Non-pigmented ciliary epithelial cell (primary cell): ENCODE measurements at places on chromosomes 1 and 21.

DNA sequence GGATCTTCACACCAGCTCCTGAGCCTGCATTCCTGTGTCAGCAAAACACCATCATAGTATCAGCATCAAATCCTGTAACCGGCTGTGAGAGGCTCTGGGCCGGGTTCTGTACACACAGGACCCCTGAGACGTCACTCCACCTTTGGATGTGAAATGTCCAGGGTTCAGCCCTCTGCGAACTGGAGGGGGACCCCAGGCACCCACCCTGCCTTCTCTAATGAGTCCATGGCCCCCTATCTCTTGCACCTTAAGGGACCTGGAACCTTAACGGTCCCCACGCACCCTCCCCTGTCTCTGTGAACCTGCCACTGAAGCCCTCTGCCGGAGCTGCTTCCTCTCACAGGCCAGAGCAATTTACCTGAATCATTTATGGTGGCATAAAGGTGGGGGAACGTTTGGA lies 257.8 kb downstream of the NPHP4 start:
- DNase-seq: no peak

- DNase-seq: no peak
These were observed 54.5 kb downstream of the TBCE start for GRCh38 chr1:235421751-235422150.

DNA sequence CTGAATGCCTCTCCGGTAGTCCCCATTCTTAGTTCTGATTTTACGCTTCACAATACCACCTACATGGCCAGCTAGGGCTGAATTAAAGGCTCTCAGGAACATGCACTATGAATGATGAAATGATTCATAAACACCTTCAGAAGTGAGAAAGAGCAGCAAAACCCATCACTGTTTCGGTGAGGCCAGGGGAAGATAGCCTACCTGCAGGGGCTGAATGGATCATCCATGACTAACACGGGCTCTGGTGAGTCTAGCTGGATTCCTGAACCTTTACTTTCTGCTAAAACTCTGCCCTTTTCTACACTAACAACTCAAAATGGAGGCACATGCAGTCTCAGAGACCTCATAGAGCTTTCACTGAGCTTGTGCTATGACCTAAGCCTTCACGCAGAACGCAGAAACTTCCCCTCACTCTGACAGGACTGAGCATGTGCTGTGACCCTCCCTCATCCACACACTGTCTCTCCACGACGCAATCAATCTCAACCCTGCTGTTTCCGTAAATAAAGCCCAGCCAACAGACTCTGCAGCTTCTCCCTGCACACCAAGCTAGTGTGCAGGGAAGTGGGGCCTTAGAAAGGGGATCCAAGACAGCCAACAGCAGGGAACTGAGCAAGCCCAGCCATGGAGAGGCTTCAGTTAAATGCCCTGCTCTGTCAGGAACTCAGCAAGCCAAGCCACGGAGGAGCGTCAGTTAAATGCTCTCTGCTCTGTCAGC lies 207.8 kb downstream of the SLC45A1 start:
- peak; percentile 82 for DNase-seq

DNA sequence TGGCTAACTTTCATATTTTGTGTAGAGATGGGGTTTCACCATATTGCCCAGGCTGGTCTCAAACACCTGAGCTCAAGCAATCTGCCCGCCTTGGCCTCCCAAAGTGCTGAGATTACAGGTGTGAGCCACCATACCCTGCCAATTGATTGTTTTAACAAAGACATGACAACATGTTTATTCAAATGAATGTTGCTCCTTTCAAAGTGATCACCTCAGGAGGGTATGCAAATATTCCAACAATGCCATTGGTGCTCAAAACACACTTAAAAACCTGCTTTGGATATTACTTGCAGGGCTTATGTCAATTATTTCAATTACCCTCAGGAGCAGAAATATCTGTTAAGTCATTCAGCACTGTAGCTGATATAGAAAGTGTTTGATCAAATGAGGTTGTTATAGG lies 7.9 kb downstream of the LAX1 start:
- no peak for DNase-seq

DNA sequence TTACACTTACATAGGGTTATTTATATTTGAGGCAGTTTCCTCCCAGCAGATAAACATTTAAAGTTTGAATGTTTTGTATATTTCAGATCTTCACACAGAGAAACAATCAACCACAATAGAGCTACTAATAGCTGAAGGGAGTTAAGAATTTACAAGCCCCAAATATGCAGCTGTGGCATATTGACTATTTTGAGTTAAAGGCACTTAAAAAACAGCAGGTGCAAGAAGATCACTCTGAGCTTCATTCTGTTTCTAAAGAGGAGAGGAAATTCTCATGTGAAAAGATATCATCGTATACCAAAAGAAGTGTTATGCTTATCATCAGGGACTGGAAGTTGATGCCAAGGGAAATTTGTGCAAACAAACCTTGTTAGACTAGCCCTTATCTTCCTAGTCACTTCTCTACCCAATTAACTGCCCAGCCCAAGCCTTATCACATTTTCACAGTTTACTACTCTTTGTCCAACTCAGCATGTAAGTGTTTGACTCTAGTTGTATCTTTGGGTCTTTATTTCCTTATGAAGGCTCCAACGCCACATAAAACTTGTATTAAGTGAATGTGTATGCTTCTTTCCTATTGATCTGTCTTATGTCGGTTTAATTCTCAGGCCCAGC lies 66.3 kb upstream of the COG2 start:
- no peak for DNase-seq

DNA sequence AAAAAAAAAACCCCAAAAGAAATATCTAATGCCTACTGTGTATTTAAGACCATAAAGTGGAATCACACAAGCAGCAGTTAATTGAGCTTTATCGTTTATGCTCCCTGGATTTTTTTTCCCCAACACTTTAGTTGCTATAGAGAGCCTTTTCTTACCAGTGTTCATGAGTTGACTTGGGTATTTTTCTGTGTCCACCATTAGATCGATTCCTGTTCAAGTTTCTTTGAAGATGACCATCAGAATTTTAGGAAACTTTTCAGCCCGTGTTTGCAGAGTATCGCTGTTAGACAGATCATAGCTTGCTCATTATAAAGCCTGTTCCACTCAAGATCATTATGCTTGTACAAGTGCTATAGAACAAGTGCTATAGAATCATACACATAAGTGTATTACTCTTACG lies 1.5 kb downstream of the RALGPS2 start:
- DNase-seq: no peak

GRCh38 chr1:244056577-244056976 lies 5.5 kb downstream of the ZBTB18 start:
- no peak for DNase-seq

- DNase-seq: no peak
These were observed 5.4 kb downstream of the GBP7 start for GRCh38 chr1:89170170-89171066.

DNA sequence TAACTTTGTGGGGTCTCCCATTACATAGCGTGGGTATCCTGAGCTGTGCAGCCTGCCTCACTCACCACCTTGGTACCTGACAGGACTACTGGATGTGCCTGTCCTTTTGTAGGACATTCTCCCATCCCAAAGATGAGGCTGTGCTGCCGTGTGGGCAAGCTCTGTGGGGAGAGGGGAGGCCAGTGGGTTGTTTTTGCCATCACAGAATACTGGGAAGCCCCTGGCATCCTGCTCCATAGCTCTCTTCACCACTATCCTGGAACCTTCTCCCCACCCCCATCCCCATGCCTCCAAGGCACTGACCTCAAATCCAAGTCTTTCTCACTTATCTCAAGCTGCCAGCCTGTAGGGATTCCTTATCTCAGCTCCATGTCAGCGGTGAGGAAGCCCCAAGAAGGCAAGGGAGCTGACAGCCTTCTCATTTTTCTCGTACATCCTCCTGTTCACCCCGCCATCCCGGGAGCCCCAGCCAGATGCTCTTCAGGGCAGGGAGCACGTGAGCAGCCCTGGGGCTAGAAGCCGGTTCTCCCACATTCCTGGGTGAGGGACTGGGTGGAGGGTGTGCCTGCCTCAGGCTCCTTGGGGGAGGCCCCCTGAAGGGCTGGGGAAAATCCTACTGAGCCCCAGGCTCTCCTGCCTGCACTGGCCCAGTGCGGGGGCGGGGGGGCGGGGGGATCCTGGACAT lies 2.4 kb upstream of the ELF3 start:
- DNase-seq: no peak

GRCh38 chr1:171366085-171366484 lies 52.1 kb downstream of the FMO4 start:
- no peak for DNase-seq

DNA sequence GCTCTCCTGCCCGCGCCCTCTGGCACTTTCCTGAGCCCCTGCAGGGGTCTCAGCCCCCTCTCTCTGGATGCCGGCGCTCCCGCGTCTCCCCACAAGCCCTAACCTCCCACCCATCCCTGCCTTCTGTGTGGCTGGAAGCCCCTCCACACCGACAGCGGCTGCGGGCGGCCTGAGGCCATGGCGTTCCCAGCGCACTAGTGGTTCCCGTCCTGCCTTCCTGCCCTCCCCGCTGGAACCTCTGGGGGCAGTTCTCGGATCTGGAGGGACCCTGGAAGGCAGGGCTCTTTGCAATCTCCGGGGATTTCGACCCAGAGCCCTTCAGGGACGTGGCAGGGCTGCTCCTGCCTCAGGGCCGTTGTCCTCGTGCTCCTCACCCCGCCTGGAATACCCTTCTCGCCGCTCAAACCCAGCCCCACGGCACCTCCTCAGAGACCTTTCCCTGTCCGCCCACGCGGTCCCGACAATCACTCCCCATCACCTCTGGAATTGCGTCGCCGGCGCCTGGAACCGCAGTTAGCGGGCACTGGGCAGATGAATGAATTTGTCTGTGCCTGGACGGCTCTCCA lies 493 bp upstream of the ESPN start:
- no peak for DNase-seq

DNA sequence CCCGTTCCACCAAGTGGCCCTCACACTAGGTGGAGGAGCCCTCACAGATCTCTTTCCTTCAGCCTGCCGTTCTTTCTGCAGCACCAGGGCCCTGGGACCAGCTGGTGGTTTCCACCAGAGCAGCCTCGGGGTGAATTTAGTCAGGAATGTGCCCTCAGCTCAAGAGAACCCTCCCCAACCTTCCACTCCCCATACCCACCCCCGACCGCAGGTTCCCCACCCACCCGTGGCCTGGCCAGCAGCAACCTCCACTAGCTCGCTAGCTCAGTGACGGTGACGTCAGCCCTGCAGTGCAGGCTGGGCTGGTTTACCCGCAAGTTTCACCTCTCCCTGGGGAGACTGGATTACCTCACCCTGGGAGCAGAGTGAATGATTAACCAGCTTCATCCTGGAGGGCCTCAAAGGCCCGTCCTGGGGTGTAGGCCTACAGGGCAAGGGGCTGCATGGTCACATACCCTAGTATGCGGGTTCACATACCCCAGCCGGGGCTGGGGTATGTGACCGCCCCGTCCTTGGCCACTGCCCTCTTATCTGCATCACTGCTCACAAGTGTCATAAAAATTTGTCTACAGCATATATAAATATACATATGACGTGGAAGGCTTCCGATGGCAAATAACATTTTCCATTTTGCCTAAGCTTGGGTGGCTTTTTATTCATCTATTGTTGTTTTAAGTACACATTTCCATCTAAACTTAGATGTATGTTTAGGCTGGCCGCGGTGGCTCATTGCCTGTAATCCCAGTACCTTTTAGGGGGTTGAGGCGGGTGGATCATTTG lies 24.5 kb downstream of the ELF3 start:
- DNase-seq: peak; percentile 93

DNA sequence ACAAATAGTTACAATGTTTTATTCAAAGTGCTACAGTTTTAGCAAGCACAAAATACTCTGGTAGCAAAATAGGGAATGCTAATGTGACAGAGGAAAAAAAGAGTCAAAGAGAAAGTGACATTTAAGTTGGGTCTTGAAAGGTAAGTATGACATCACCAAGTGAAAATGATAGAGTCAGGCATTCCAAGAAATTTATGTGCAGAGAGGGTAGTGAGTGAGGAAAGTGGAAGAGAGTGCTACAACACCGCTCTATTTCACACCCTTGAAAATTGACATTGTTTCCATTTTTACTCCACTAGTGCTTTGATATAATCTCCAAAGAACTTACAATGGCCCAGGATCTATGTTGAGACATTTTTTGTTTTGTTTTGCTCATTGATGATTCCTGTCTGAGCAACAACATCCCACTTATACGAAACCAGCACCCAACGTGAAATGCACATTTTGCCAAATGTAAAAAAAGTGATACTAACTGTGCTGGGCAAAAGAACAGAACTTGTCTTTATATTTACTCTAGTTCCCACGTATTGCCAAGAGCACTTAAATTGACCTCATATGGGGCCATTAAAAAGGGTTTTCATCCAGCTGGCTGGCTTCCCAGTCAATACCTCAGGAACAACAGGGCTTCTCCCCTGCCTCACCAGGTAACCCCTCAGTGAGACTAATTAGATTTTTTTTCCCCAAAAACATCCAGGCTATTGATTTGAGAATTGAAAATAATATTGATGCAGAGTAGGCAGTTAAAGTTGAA lies 206.3 kb upstream of the NR5A2 start:
- DNase-seq: no peak

GRCh38 chr1:162161916-162162550 lies 92.5 kb downstream of the NOS1AP start:
- DNase-seq: no peak

DNA sequence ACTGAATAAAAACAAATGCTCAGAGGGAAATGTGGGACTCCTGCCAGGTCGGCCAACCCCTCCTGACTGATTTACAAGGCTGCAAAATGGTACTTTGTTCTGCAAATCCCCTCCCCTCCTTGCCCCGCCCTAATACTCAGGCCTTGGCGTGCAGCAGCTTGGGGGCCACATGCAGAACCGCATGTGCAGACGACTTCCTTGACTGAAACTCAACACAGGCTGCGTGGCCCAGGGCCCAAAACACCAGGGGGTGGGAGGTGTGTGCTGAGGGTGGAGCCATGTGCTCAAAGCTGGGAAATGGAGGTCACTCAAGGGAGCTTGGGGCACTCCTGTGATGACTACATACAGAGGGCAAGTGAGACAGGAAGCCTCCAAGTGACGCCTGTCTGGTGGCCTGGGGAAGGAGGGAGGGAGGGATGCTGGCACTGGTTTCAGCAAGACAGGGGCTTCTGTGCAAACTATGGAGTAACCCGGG lies 87.2 kb downstream of the MRPL37 start:
- no peak for DNase-seq

DNA sequence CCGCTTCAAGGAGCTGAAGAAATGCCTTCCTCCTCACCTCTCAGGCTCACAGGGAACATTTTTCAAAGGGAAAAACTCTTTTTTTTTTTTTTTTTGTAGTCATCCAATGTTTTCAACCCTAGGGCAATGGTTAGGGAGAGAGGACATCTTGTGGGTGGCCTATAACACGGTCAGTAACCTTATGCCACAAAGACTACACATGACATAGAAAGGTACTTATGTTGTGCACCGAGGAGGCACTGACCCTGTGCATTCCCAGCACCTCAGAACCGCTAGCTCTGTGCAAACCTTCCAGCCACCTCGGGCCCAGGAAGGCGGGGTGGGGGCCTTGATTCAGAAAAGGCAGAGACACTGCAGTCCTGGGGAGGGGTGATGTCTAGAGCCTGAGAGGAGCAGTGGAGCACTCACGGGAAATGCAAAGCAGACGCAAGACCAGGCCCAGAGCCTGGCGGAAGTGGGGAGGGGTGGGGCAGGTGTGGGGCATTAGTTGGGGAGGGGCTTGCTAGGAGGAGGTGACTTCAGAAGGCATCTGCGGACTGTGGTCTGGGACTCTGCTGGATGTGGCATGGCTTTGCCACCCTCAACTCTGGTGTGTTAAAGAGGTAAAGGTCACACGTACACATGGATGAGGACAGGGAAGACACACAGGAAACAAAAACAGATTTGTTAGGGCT lies 68.6 kb downstream of the MDM4 start:
- DNase-seq: no peak

GRCh38 chr1:107225706-107226105 lies 84.9 kb downstream of the NTNG1 start:
- DNase-seq: no peak

- DNase-seq: no peak
These were observed 45.7 kb downstream of the RAP1GAP start for GRCh38 chr1:21623410-21623961.
